ENCODE measurements at places on chromosomes 3 and 15.
A peak's percentile ranks its signal among the peaks of the same experiment; 100 is the strongest.

GRCh38 chr3:48997714-48998637, 7.9 kb downstream of the P4HTM start:
- DNase-seq = no peak

- DNase-seq = peak; percentile 50
Measured at GRCh38 chr15:78177447-78177873, 28.3 kb downstream of the IDH3A start.

DNA sequence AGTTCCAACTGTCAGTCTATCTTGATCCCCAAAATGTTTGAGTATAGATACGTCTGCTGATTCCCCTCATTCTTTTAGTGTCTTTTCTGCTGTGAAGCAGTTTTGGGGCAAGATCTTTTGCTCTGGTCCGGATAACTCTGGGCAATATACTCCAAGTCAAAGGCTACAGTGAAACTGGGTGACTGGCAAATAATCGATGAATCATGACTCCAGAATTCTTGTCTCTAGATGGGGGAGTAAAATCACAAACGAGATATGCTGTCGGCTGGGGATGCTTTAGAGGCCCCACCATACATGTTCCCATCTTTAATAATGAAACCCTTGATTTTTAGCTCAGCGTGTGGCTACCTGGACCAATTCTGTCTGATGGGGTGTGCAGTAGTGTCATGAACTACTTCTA, 76.5 kb downstream of the KLF13 start:
- no peak for DNase-seq

DNA sequence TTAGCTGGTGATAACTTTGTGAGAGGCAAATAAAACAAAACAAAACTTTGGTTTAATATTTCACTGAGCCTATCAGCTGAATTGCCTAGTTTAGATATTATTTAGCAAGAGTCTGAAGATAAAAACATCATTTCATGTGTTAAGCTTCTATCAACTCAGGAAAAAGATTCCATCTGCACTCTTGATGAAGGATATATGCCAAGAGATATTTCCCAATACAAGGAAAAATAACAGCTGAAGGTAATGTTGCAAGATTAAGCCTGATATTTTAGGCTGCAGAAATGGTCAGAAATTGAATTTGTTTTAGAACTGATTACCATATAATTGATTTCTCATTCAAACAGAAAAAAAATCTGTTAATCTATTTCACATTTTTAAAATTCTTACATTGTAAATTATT, 77.2 kb upstream of the SLITRK3 start:
- no peak for DNase-seq

GRCh38 chr15:78429477-78429876, 8.5 kb upstream of the IREB2 start:
- no peak for DNase-seq

- peak; percentile 39 for DNase-seq
Measured at GRCh38 chr3:184795522-184796190, 16.3 kb upstream of the VPS8 start.

DNA sequence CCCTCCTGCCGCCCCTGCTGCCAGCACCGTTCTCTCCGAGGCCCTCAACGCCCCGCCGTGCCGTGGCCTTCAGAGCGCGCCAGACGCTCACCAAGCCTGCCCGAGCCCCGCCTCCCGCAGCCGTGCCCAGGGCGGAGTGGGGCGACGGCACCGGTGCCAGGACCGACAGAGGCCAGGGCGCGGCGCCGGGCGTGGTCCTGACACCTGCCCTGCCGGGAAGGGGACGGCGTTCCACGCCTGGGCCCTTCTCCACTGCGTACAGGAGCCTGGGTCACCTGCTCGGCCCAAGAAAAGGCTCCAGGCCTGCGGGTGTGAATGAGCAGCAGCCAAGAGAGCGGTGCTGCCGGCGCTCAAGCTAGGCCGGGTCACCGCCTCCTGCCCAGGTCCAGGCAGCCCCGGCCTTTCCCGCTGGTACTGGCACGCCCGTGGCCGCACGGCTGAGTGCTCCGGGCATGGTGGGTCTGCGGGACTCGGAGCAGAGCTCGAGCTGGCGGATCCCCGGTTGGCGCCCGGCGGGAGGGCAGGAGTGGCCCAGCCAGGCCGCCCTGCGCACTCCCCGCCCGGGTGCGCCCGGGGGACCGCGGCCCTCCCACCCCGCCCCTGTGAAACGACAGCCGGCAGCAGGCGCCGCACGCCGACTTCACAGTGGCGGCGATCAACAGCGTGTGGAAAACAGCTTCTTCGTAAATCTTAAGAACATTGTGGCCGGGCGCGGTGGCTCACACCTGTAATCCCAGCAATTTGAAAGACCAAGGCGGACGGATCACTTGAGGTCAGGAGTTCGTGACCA, 4.2 kb downstream of the OCA2 start:
- DNase-seq = no peak
